ENCODE measurements at places on chromosomes 2 and 18. TPM values are rescaled to one million over a fixed set of nuclear protein-coding genes. Genes with fewer than 3 reads are reported as not detected.

AFF3 gene
- 0.52 TPM for total RNA-seq

CTAGE1 gene
- total RNA-seq, result not detected

RAMP1 gene
- 74.2 TPM for total RNA-seq

GRCh38 chr2:40150266-40150665 is 301.6 kb downstream of the SLC8A1 start:
- H3K36me3 ChIP-seq, result no peaks in the 10 kb centered on the region
- DNase-seq, result no peak
- H3K4me1 ChIP-seq, result no peaks in the 10 kb centered on the region
- no peak overlapping the region for H3K27ac ChIP-seq

- no peak overlapping the region for H3K4me3 ChIP-seq
- H3K36me3 ChIP-seq, result no peaks in the 10 kb centered on the region
- H3K4me1 ChIP-seq, result no peaks in the 10 kb centered on the region
These were observed 152.3 kb downstream of the ANTXR1 start for GRCh38 chr2:69165091-69165880.

DNA sequence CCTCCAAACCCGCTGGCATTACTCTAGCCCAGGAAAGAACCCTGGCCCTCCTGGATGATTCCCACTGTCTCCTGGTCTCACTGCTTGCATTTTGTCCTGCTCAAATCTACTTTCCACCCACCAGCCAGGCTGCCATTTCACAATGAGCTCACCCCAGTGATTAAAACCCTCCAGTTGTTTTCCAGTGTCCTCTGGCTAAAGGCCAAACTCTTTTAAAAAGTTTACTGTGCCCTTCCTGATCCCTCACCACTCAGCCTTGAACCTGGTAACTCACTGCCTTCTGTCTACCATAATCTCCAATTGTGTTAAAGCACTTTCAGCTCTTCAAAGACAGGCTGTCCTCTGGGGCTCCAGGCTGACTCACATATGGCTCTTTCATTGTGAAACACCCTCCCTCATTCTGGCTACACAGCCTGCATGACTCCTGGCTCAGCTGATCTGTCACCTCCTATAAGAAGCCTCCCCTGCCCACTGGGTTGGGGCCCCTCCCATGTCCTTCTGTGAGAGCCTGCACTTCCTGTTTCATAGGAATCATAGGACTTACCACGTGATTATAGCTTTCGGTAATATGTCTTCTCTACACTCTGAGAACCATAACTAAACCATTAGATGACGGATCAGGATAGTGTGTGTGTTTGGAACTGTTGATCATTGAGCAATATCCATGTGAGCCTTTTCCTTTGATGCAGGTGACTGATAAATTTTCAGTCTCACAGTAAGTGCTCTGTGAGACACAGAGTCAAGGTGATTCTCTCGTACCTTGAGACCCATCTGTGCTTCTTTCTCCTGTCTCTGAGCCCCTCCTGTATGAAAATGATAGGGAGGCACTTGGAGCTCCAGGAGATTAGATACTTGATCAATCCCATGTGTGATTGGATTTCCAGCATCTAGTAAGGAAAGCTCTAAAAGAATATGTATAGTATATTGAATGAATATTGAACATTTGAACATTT is 590.8 kb upstream of the ID2 start:
- H3K4me1 ChIP-seq, result peaks cover 6% of the 10 kb centered on the region
- H3K4me3 ChIP-seq, result no peak overlapping the region
- peak; percentile 44 for DNase-seq
- no peak overlapping the region for H3K27ac ChIP-seq
- H3K36me3 ChIP-seq, result no peaks in the 10 kb centered on the region

DNA sequence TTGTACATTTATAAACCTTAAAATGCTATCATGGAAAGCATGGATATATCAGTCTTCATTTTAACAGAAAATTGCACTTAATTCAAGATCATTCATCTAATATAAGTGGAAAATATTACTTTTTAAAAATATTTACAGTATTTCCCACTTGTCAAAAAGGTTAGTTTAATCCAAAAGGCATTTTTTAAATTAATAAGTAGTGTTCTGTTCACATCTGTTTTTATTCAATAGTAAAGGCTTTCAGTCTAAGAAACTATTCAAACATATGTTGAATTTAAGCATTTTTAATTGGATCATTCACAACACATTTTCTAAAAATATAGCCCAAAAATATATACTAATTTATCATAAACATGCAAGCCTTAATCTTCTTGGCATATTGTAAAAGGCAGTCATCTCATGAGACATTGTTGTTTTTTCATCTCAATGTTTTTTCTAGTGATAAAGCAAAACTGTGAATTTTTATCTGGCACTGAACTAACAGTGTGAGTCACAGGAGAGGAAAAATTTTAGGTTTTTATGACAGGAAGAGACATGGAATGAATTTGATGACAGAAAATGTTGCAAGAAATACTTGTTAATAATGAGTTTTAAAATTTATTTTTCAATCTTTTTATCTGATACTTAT is 1642.5 kb upstream of the TMEFF2 start:
- H3K36me3 ChIP-seq, result no peaks in the 10 kb centered on the region
- H3K27me3 ChIP-seq, result no peaks in the 10 kb centered on the region
- no peak for DNase-seq
- H3K4me1 ChIP-seq, result no peaks in the 10 kb centered on the region
- H3K4me3 ChIP-seq, result no peak overlapping the region

GRCh38 chr2:85178154-85178553 is 45.0 kb downstream of the TCF7L1 start:
- H3K4me3 ChIP-seq, result no peak overlapping the region
- H3K27me3 ChIP-seq, result no peaks in the 10 kb centered on the region
- DNase-seq, result no peak
- no peaks in the 10 kb centered on the region for H3K36me3 ChIP-seq
- H3K4me1 ChIP-seq, result peaks cover 17% of the 10 kb centered on the region

Data from body of pancreas (tissue), 4 donors.